Activated CD4-positive, alpha-beta T cell treated with anti-CD3 and anti-CD28 coated beads, Interleukin-2, amount 50 U/mL, for 16 hours (primary cell): ENCODE measurements at places on chromosomes 12 and 14.

DNA sequence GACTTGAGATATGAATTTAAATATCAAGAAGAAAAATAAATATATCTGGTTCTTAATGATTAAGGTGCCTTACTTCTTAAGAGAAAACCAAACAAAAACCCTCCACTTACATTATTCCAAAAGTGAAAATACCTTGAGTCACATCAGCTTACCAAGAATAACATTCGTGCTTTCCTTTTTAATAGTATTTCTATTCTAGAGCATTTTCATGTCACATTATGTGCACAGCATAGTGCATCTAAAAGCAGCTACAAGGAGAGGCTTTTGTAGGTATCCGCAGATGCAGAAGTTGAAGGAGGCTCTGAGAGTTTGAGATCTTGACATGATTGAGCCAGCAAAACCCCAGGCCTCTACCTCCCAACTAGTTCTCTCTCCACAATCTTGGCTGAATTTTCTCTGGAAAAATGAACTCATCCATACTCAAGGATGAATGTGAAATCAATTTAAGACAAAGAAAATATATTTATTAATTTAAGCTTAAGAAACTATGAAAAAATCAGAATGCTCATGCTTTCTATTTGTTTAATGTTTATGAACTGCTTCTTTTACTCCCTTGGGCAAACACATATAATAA is 275.0 kb downstream of the AKAP6 start:
- no peak for DNase-seq

DNA sequence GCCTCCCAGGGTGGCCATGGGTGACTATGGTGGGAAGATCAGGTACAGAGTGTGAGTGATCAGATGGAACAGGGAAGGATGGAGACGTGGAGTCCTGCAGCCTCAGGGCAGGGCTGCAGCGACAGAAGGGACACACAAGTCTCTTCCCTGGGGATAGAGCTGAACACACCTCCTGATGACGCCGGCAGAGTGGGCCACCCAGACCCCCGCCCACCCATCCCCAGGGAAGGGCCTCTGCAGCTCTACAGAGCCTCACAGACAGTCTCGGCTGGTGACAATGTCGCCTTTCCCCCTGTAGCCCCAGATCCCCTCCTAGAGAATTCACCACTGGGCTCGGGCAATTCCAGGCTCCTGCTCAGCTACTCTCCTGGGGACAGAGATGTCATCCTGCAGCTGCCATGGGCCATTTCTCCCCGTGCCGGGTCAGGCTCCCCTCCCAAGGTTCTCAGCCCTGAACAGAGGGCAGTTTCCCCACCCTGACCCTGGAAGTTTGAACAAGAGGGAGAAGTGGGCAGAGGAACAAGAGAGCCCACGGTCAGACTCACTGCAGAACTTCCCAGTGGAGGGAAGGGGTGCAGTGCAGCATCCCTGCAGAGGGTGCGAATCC is 115.7 kb downstream of the NCOR2 start:
- DNase-seq: no peak

DNA sequence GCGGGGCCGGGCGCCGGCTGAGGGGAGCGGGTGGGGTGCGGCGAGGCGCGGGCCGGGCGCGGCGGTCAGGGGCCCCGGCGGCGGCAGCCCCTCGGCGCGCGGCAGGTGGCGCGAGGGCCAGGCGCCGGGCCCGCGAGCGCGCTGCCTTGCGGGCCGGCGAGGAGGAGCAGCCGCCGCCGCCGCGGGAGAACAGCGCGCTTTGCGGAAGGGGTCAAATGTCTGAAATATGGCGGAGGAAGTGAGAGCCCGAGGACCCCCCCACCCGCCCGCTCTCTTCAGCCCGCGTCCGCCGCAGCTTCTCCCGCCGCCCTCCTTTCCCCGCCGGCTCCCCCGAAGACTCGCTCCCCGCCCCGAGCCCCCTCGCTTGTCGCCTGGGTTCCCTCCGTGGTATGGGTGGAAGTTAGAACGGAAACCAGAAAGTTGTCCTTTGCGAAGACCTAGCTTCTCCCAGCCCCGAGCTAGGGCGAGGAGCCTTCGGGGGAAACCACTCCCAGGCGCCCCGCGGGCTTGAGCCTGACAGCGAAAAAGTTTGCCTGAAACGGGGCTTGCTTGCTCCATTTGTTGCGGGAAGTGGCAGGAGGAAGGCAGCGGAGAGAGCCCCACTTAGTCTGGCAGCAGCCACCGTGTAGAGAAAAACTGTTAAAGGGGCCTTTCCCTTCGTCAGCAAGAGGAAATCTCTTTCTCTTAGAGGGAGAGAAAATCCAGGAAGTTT is 551 bp downstream of the RAP1B start:
- DNase-seq: peak; percentile 50

DNA sequence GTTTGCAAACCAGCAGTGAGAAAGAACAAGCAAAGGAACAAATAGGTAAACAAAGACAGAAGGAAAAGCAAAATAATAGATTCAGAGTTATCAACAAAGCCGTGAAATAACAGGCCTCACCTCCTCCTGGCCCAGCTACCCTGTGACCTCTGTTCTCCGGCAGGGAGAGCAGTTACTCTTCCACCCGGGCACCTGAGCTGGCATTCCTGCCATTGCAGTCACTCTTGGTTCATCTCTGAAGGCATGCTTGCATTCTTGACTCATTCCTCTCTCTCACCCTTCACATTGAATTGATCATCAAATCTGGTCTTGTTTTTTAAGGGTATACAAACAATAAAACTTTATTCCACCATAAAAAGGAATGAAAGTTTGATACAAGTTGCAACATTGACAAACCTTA is 95.1 kb downstream of the TTC8 start:
- DNase-seq: no peak

- DNase-seq: no peak
These were observed 70.2 kb downstream of the BTG1 start for GRCh38 chr12:92075425-92075914.

- DNase-seq: peak; percentile 77
These were observed 5.6 kb downstream of the TNFRSF1A start for GRCh38 chr12:6336079-6336888.

GRCh38 chr14:96730386-96730785 is 66.8 kb upstream of the VRK1 start:
- DNase-seq: no peak

DNA sequence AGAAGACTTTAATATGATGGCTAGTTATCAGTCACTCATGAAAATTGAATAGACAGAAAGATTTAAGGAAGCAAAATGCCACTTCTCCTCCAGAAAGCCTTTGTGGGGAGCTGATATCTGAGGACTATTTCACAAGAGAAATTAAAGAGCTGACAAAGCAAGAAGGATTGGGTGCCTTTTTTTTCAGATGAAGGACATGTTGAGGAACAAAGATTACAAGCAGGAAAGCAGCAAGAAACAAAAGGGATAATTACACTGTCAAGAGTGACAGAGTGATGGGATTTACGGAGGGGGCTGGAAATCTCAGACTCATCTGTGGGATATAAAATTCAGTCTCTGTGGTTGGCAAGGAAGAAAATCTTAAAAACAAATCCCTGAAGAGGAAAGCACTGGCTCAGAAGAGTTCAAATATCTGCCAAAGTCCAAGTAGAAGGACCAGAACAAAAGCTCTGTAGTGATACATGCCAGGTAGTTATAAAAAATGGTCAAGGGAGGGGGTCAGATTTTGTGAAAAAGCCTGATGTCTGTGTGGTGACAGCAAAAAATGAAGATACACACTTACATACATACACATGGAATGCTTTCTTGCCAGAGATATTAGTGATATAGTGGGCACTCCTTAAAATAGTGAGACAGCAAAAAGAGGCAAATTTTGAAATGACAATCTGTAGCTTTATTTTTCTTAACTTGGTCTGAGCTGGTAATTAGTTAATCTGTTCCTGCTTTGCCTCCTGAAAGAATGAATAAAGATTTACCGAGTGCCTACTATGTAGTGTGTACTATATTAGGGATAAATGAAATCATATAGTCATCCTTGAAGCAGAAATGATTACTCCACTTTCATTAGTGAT is 62.9 kb downstream of the EPS8 start:
- no peak for DNase-seq

GRCh38 chr14:58637391-58638230 is at the start of gene DACT1:
DACT1 (plus strand) TSS chr14:58637962; CDS start chr14:58638203, 241 bp downstream.
- DNase-seq: peak; percentile 61

- no peak for DNase-seq
These were observed 456.2 kb upstream of the MGAT4C start for GRCh38 chr12:86712425-86712843.

DNA sequence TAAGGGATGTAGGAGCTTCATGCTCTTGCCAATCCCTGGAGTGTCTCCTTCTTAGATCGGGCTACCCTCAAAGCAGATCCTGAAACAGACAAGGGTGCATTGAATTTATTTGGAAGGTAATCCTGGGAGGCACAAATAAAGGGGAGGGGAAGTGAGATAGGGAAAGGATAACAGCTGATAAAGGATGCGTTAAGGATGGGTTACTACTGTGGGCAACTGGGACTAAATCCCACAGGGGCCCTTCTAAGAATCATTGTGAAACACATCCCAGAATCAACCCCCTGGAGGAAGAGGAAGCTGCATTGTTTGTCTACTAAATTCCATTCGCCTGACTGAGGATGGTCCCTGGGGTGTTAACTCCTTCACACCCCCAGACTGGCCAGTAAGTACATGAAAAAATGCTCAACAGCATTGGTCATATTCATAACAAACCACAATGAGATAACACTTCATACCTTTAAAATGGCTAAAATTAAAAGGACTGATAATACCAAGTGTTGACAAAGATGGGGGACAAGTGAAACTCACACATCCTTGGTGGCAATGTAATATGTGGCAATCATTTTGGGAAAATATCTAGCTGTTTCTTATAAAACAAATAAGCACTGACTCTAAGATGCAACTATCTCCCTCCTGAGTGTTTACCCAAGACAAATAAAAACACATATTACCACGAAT is 37.0 kb upstream of the CMKLR1 start:
- no peak for DNase-seq
